ENCODE measurements at places on chromosomes 7 and 10.

DNA sequence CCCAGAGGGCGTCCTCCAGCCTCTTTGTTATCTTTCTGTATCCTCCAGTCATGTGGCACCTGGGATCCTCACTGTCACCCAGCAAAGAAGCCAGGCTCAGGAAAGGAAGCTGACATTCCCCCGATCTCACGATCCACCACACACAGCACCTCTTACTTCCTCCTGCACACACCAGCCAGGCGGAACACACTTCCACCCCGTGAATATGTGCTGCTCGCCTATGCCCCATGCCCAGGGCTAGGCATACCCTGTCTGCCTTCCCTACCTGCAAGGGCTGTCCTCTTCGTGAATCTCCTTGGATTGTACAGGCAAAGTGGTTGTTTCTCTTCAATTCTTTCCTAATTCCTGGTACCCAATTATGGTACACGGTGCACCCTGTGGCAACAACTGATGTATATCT lies 191.0 kb downstream of the TNS3 start:
- DNase-seq, result no peak

- no peak for DNase-seq
Observed at GRCh38 chr10:88996927-88997326, 6.3 kb downstream of the FAS start.

DNA sequence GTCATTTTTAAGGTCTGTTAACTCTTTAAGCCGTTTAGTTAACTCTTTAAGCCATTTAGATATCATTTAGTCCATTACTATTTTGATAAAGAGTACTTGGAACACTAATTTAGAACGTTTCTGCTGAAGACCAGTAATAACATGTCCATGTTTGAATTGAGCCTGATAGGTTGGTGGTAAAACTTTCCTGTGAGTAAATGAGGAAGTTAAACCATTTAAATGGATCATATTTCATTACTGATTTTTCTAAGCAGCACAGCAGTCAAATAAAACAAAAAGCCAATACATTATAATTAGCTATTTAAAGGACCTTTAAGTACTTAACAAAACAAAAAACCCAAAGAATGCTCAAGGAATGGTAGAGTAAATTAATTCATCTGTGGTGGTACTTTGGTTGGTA lies 29.4 kb downstream of the PHTF2 start:
- DNase-seq, result no peak

GRCh38 chr7:120714945-120715344 lies 143.0 kb downstream of the TSPAN12 start:
- no peak for DNase-seq

DNA sequence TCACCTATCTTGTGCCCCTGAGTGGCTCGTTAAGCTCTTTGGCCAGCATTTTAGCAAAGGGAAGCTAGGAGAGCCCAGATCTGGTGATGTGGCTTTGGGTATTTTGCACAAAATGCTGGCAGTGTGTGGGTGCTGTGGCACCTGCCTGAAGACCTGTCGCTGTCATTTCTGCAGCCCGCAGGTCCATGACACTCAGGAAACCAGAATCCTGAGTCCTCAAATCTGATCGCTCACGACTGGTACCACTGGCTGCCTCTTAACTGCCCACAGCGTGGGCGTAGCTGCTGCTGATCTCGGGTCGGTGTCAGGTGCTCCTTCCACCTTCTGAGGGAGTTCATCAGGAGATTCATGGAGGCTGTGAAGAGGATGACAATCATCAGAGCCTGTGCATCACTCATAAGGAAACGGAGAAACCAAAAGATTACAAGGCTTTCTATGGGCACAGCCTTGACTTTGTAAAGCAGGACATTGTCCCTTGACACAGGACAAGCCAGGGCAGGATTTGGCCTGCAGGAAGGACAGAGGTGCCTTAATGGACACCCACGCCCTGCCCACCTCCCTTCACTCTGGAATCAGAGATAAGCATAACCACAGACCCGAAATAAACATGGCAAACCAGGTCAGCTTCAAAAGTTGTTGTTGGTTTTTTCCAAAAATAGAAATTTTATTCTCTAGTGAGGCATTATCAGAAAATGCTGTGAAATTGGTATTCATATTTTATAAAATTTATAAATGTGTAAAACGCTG lies 71.0 kb upstream of the STK17A start:
- no peak for DNase-seq

- no peak for DNase-seq
Observed at GRCh38 chr7:12582362-12582761, 11.8 kb downstream of the SCIN start.

- DNase-seq, result no peak
Observed at GRCh38 chr7:1755783-1756625, 85.9 kb downstream of the ELFN1 start.

DNA sequence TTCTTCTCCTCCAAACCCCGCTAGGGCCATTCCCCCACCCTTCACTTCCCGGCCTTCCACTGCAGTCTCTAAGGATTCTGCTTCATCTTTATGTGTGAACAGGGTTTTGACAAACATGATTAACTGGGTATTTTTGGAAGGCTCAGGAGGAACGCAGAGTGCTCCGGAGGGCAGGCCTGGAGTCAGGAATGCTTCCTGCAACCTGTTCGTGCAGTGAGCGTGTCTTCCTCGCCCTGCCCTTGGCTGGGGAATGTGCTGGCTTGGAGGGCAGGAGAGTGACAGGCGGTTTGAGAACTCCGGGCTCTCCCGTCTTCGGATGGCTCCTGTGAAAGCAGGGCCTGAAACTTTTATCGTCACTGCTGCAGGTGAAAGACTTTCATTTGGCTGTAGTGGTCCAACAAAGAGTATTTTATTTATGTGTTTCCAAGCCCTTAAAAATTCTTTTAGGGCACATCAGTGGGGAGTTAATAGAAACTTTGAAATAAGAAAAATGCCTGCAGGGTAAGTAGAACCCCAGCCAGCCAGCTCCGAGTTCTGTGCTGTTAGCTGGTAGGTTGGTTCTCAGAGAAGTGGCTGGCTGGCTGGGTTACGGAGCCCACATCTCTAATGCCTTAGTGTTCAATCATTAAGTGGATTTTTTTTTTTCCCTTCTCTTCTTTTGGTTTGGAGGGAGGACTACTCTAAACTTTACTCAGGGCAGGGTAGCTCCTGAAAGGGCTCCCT lies 51.0 kb downstream of the TCF7L2 start:
- no peak for DNase-seq

DNA sequence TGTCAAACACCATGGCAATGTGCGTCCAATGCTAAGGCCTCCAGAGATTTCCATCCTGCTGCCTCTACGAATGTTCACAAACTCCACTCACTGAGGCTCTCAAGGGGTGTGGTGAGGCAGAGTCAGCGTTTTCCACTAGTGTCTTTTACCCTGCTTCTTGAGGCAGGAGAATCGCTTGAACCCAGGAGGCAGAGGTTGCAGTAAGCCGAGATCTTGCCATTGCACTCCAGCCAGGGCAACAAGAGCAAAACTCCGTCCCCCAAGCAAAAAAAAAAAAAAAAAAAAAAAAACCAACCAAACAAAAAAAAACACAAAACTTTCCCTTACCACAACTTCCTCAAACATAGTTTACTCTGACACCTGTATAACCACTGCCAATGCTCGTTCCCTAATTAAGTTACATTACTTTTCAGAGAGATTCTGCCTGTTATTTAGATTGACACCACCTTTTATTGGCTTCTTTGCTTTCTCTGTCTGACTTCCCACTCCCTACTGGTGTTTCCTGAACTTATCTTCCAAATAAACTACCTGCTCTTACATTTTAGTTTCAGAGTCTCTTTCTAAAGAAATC lies 102.1 kb upstream of the ZNF746 start:
- no peak for DNase-seq

DNA sequence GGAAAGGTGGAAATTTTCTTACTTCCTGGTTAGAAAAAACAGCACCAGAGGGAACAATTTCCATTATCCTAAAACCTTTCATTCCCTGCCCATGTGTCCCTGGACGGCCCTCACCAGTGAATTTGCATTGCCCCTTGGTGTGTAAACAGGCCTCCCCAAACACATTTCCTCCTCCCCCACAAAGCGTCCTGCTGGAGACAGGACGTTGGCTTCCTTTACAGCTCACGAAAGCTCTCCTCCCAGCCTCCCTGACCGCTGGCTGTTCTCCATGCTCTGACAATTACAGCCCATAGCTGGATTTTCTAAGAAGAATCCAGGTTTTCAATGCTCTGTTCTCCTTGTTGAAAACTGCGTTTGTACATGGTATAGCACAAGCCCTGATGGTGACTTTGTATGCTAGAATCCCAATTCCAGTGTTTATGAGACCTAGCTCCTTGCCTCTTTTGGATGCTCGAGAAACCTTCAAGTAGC lies 724.2 kb upstream of the CELF2 start:
- DNase-seq, result no peak

GRCh38 chr7:463362-463781 lies 56.3 kb downstream of the PDGFA start:
- DNase-seq, result peak; percentile 0

DNA sequence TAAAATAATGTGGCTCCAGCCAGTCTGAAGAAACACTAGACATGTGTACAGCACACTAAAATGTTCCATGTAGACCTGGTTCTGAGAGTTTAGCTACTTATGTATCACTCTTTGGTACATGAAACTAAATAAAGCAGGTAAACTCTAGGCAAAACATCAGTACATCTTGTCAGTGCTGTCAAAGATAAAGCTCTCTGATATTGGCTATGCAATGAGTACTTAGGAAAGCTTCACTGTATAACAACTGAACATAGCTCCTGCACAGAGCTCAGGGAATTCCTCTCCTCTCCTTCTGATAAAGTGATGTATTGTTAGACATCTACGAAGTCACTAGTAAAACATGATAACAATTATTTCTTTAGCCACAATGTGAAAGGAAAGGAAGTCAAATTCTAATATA lies 3.5 kb downstream of the LRRN3 start:
- no peak for DNase-seq

GRCh38 chr10:3559527-3559926 lies 225.5 kb downstream of the KLF6 start:
- no peak for DNase-seq

DNA sequence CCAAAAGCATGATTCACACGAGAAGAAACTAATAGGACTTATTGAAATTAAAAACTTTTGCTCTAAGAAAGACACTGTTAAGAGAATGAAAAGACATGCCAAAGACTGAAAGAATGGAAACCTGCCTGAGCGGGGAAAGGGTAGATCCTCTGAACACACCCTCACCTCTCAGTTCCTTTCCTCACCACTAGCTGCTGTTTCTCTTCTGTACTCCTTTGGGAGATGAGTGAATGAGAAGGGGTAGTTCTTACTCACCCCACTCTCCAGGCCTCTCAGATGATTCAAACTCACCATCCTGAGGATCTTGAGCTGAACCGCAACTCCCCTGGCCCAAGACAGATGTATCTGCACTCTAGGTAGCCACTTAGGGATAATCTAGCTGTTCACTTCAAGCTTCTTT lies 41.9 kb downstream of the IQUB start:
- DNase-seq, result no peak

- DNase-seq, result no peak
Observed at GRCh38 chr10:47396311-47396717, 12.2 kb upstream of the ZNF488 start.

Data from activated CD8-positive, alpha-beta T cell treated with anti-CD3 and anti-CD28 coated beads for 36 hours (primary cell).